ENCODE measurements at places on chromosomes 7 and 10.

- peak; percentile 24 for DNase-seq
Measured at GRCh38 chr7:100803398-100804161, 23.7 kb downstream of the EPHB4 start.

DNA sequence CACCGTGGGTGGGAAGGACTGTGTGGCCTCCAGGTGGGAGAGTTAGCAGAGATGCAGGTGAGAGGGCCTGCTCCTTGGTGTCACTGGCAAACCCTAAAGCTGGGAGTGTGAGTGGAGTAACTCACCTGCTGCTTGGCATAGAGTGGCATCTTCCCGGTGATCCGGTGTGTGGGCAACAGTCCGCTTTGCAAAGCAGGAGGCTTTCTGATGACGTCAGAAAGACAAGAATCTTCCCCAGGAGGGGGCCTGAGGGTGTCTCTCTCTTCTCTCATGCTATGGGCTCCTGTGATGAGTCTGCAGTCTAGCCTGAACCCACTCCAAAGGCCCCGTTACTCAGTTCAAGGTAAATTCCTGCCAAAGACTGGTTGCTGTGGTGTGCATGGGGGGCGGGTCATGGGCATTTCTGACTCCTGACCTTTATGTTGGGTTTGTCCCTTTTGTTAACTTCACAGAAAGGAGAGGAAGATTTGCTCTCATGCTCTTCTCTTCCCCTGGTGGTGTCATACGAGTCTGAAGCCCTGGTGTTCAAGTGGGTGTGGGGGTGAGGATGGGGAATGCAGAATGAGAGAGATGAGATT is 187.9 kb downstream of the GATA3 start:
- DNase-seq, result no peak

DNA sequence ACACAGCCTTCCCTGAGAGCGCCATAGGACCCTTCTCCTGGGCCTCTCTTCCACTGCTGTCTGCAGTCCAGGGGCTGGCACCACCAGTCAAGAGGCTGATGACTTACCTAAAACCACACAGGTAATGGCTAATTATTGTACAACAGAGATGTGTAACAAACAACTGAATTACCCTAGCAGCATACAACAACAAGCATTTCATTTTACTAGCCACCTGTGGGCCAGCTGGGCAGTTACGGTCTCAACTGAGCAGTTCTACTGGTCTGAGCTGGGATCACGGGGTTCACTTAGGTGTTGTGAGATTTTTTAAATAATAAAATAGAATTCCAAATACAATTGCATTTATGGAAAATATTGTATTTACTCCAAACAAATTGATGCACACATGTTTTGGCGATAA is 431.9 kb downstream of the TNS3 start:
- DNase-seq, result no peak

GRCh38 chr10:23171232-23171876 is 20.8 kb upstream of the PTF1A start:
- no peak for DNase-seq

- no peak for DNase-seq
Measured at GRCh38 chr10:13472359-13472758, 56.5 kb downstream of the BEND7 start.

Data from esophagus squamous epithelium (tissue), 5 donors.